ENCODE measurements at places on chromosomes 1 and 21. TPM values are rescaled to one million over a fixed set of nuclear protein-coding genes. Genes with fewer than 3 reads are reported as not detected.

- no peak overlapping the region for H3K27ac ChIP-seq
- H3K4me1 ChIP-seq = no peaks in the 10 kb centered on the region
- H3K4me3 ChIP-seq = no peak overlapping the region
- DNase-seq = no peak
- peaks cover 32% of the 10 kb centered on the region for H3K27me3 ChIP-seq
Measured at GRCh38 chr1:211903490-211904245, 73.1 kb upstream of the LPGAT1 start.

GRCh38 chr1:63730211-63730610 is 43.6 kb upstream of the ROR1 start:
- H3K36me3 ChIP-seq = no peaks in the 10 kb centered on the region
- DNase-seq = no peak
- no peaks in the 10 kb centered on the region for H3K27me3 ChIP-seq
- H3K4me3 ChIP-seq = no peak overlapping the region

DNA sequence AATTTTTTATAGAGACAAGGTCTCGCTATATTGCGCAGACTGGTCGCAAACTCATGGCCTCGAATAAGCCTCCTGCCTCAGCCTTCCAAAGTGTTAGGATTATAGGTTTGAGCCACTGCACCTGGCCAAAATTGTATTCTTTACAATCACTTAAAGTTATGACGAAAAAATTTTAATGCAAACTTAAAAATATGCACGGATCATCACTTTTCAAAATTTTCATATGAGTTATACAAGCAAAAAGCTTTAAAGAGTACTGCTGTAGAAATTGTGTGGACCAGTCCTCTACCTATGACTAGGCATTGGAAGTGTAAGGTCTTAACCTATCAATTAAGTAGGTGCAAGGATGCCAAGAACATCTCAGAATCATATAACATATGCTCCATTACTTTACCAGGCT is 34.9 kb downstream of the COP1 start:
- no peak overlapping the region for H3K27ac ChIP-seq
- H3K27me3 ChIP-seq = no peaks in the 10 kb centered on the region
- no peaks in the 10 kb centered on the region for H3K4me1 ChIP-seq
- H3K36me3 ChIP-seq = peaks cover 31% of the 10 kb centered on the region

GRCh38 chr1:201264072-201264471 is 19.2 kb upstream of the PKP1 start:
- H3K36me3 ChIP-seq = no peaks in the 10 kb centered on the region
- DNase-seq = peak; percentile 54
- no peaks in the 10 kb centered on the region for H3K27me3 ChIP-seq
- peaks cover 42% of the 10 kb centered on the region for H3K4me1 ChIP-seq

- no peak for DNase-seq
- peaks cover 7% of the 10 kb centered on the region for H3K4me1 ChIP-seq
- no peak overlapping the region for H3K27ac ChIP-seq
Measured at GRCh38 chr1:30780409-30780808, 22.8 kb upstream of the LAPTM5 start.

- no peak for DNase-seq
- peaks cover 18% of the 10 kb centered on the region for H3K27me3 ChIP-seq
- H3K36me3 ChIP-seq = no peaks in the 10 kb centered on the region
- H3K27ac ChIP-seq = no peak overlapping the region
- H3K4me3 ChIP-seq = no peak overlapping the region
Measured at GRCh38 chr1:24157918-24158481, 15.1 kb upstream of the IL22RA1 start.

GRCh38 chr1:117828201-117828600 is 101.2 kb downstream of the GDAP2 start:
- no peak overlapping the region for H3K4me3 ChIP-seq
- H3K27me3 ChIP-seq = no peaks in the 10 kb centered on the region
- peak overlapping the region; percentile 72 for H3K27ac ChIP-seq
- no peak for DNase-seq
- H3K36me3 ChIP-seq = no peaks in the 10 kb centered on the region

GRCh38 chr1:153119491-153119971 is 6.2 kb upstream of the SPRR2F start:
- H3K4me3 ChIP-seq = no peak overlapping the region
- DNase-seq = no peak
- no peaks in the 10 kb centered on the region for H3K4me1 ChIP-seq
- no peak overlapping the region for H3K27ac ChIP-seq
- H3K27me3 ChIP-seq = no peaks in the 10 kb centered on the region
- H3K36me3 ChIP-seq = no peaks in the 10 kb centered on the region

- peak overlapping the region; percentile 43 for H3K4me3 ChIP-seq
- peak; percentile 87 for DNase-seq
- H3K4me1 ChIP-seq = peaks cover 7% of the 10 kb centered on the region
- no peak overlapping the region for H3K27ac ChIP-seq
Measured at GRCh38 chr1:167059045-167059808, 30.9 kb downstream of the GPA33 start.

DNA sequence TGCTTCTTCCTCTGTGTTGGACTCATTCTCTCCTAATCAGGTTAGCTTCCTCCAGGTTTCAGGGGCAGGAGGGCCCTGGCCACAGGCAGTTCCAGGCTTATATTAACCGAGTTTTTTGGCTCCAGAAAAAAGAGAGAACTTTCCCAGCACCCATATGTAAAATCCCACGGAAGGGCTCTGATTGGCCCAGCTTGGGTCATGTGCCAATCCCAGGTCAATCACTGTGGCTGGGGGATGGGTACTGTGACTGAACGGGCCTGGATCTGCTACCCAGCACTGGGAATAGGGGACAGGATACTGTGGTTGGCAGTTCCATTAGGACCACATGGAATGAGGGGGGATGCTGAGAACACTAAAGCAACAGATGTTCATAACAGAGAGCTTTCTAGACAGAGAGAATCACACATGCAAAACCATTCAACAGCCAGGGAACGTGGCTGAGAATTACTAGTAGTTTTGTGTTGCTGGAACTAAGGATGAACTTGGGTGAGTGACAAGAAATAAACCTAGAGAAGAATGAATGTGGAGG is 51.1 kb upstream of the NEK2 start:
- no peak overlapping the region for H3K4me3 ChIP-seq
- no peaks in the 10 kb centered on the region for H3K36me3 ChIP-seq
- peaks cover 2% of the 10 kb centered on the region for H3K4me1 ChIP-seq

DNA sequence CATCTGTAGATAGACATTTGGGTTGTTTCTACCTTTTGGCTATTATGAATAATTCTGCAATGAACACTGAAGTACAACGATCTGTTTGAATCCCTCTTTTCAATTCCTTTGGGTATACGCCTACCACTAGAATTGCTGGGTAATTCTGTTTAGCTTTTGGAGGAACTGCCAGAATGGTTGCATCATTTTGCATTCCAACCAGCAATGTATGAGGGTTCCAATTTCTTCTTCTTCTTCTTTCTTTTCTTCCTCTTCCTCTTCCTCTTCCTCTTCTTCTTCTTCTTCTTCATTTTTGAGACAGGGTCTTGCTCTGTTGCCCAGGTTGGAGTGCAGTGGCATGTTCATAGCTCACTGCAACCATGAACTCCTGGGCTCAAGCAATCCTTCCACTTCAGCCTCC is 13.8 kb upstream of the THEM5 start:
- H3K27me3 ChIP-seq = peaks cover 17% of the 10 kb centered on the region
- no peak overlapping the region for H3K27ac ChIP-seq
- DNase-seq = no peak

DNA sequence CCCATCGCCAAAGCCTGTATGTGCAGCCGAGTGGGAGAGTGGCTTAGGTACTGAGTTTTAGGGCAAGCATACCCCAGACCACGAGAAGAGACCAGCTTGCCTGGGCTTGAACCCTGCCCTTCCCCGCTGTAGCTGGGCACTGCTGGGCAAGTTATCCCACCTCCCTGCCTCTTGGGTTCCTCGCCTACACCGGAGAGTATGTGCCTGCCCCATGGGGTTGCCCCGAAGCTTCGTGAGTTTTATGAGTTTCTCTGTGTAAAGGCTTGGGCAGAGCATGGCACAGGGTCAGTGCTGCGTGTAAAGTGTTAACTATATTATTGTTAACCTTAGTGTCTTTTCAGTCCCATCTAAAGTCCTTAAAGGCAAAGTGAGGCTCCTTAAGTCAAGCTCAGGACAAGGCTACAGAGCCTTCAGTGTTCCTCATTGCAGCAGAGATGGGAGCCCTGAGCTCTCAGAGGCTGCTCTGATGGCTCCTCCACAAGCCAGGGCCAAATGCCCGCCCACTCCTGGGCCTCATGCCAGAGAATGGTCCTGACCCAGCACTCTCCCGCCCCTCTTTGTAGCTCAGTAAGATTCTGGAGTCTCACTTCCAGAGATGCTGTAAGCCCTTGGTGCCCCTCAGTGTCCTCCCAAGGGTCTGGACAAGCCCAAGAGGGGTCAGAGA is 37.0 kb upstream of the KCNA10 start:
- H3K4me1 ChIP-seq = no peaks in the 10 kb centered on the region
- no peak overlapping the region for H3K4me3 ChIP-seq
- no peak overlapping the region for H3K27ac ChIP-seq

DNA sequence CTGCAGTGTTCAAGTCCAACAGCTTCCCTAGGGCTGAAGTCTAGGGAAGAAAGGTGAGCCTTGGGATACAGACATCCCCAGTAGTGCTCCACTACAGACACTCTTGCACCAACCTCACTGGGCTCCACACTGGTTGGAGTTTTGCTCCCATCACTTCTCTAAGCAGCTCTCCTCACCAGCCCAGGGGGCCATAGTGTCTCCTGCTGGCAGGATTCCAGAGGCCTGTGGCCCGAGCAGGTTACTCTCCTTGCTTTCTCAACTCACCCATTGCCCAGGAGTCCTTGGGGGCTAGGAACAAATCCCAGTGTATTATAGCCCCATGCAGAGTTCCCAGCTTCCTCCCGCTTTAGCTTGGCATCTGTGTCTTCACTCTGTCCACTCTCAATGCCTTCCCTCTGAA is 52.8 kb downstream of the IFI44 start:
- H3K36me3 ChIP-seq = peaks cover 22% of the 10 kb centered on the region
- no peak overlapping the region for H3K4me3 ChIP-seq
- peak overlapping the region; percentile 95 for H3K27ac ChIP-seq
- no peaks in the 10 kb centered on the region for H3K27me3 ChIP-seq
- H3K4me1 ChIP-seq = peaks cover 36% of the 10 kb centered on the region
- DNase-seq = no peak

DNA sequence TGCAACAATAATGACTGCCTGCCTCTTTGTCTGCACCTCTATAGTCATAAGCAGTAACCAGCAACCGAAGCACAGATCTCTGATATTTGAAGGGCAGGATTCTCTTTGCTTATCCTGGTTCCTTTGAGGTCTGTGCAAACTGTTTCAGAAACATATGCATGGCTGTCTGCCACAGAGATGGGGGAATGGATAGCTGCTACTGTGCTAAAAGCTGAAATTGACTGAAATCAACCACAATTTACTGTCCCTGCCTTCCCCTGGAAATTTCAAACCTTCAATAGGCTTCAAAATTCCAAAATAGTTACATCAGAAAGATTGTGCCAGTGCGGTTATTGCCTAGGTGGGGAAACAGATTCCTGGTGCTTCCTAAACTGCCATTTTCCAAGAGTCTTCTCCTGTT is 136.8 kb upstream of the GORAB start:
- H3K4me3 ChIP-seq = no peak overlapping the region
- H3K4me1 ChIP-seq = peaks cover 7% of the 10 kb centered on the region
- H3K27ac ChIP-seq = no peak overlapping the region
- H3K27me3 ChIP-seq = no peaks in the 10 kb centered on the region
- peaks cover 3% of the 10 kb centered on the region for H3K36me3 ChIP-seq
- DNase-seq = no peak

GRCh38 chr1:104526158-104526795 is 776.6 kb downstream of the AMY1C start:
- H3K36me3 ChIP-seq = no peaks in the 10 kb centered on the region
- H3K4me3 ChIP-seq = no peak overlapping the region
- no peaks in the 10 kb centered on the region for H3K4me1 ChIP-seq
- H3K27ac ChIP-seq = no peak overlapping the region

- no peaks in the 10 kb centered on the region for H3K27me3 ChIP-seq
- DNase-seq = no peak
- no peak overlapping the region for H3K27ac ChIP-seq
- H3K4me1 ChIP-seq = peaks cover 8% of the 10 kb centered on the region
- H3K36me3 ChIP-seq = no peaks in the 10 kb centered on the region
- H3K4me3 ChIP-seq = no peak overlapping the region
Measured at GRCh38 chr21:14874379-14874778, 190.4 kb downstream of the NRIP1 start.

DNA sequence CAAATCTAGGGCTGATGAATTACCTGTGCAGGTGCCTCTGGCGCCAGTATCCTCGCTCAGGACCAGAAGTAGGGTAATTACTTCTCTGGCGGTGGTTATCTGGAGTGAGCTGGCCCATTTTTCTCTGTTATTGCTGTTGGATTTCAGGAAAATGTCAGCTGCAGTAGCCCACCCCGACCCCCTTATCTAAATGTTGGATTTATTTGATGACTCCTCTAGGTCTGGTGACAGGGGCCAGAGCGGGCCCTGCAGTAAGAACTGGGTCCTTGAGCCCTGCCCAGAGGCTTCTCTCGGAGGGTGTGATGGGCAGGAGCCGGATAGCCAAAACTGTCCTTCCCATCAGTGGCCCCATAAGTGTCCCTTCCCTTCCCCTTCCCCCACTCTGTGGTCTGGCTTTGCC is 384.3 kb downstream of the PTPRU start:
- H3K27ac ChIP-seq = no peak overlapping the region
- peaks cover 8% of the 10 kb centered on the region for H3K27me3 ChIP-seq
- H3K4me1 ChIP-seq = no peaks in the 10 kb centered on the region
- no peak overlapping the region for H3K4me3 ChIP-seq
- no peaks in the 10 kb centered on the region for H3K36me3 ChIP-seq
- DNase-seq = peak; percentile 66

DNA sequence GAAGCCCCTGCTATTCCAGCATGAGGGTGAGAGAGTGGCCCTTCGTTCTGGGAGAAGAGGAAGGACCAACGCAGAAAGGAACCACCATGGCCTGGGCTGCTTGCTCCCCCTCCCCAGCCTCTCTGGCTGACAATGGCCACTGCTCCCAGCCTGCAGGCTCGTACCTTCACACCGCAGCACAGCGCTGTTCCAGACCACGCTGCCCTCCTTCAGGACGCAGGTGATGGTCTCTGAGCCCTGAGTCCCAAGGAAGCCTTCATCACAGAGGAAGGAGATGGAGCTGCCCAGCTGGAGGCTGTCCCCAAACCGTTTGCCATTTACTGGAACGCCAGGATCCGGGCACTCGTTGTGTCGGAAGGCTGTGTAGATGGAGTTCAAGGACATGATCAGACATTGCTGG is 124.9 kb upstream of the HMGB4 start:
- no peaks in the 10 kb centered on the region for H3K36me3 ChIP-seq
- H3K27me3 ChIP-seq = no peaks in the 10 kb centered on the region
- no peak overlapping the region for H3K27ac ChIP-seq
- H3K4me1 ChIP-seq = no peaks in the 10 kb centered on the region
- no peak overlapping the region for H3K4me3 ChIP-seq
- peak; percentile 63 for DNase-seq

DNA sequence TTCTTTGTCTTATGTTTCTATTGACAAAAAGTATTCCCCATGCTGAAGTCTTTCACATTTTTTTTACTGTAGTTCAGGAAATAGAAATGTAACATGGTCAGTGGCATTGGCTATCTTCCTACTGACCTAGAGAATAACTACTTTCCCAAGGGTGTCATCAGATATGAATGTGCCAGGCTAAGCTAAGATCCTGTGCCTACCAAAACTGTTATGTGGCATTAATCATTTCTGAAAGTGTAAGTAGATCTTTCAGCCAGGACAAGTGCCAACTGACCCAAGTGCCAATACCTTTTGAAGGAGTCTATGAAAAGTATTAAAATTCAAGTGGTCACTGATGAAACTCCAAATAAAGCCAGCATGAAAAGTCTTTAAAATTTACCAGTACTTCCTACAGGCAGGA is 165.3 kb downstream of the TNFSF18 start:
- no peak overlapping the region for H3K27ac ChIP-seq
- no peak overlapping the region for H3K4me3 ChIP-seq
- H3K36me3 ChIP-seq = no peaks in the 10 kb centered on the region
- peaks cover 20% of the 10 kb centered on the region for H3K4me1 ChIP-seq

KRTAP21-2 gene
- total RNA-seq = not detected

ARHGEF19 gene
- total RNA-seq = 9.5 TPM

SLFNL1 gene
- total RNA-seq = 0.29 TPM

PCAT6 gene
- total RNA-seq = 3.8 TPM
